ENCODE measurements at places on chromosomes 1 and 21.

DNA sequence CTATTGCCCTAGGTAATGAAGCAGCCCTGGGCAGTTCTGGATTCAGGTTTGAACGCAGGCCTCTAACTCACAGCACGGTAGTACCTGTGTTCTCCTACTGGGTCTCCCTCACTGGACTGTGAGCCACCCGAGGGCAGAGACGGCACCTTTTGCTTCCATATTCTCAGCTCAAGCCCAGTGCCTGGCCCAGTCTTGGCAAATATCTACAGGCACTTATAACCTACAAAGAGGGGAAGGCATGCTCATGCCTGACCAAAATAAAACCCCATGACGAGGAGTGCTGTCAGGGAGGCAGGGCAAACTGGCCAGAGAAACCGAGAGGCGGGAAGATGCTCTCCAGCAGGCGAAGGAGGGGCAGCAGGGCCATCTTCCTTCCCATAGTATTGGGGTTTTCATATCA lies 91.1 kb downstream of the DDX20 start:
- no peak for DNase-seq

DNA sequence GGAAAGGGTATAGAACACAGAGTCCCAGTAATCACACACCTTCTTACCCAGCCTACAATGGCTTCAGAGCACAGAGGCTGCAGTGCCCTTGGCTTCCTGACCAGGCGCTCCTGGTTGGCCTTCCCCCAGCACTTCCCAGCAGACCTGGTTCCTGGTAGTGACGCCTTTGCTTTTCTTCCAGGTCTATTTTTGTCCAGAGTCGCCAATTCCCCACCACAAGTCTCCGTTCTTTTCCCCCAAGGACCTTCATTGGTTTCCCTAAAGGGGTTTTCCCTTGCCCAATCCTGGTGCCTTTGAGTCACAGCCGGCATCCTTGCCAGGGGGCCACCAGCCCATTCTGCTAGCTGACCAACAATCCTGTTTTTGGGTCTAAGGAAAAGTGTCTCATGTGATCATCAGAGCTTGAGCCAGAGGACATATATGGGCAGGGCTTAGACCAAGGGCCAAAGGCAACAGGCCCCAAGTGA lies 84.8 kb downstream of the KCNJ15 start:
- DNase-seq: no peak

GRCh38 chr1:44293761-44294315 lies 61.2 kb downstream of the ERI3 start:
- DNase-seq: no peak

GRCh38 chr1:207393610-207394009 lies 60.5 kb upstream of the CR2 start:
- no peak for DNase-seq

DNA sequence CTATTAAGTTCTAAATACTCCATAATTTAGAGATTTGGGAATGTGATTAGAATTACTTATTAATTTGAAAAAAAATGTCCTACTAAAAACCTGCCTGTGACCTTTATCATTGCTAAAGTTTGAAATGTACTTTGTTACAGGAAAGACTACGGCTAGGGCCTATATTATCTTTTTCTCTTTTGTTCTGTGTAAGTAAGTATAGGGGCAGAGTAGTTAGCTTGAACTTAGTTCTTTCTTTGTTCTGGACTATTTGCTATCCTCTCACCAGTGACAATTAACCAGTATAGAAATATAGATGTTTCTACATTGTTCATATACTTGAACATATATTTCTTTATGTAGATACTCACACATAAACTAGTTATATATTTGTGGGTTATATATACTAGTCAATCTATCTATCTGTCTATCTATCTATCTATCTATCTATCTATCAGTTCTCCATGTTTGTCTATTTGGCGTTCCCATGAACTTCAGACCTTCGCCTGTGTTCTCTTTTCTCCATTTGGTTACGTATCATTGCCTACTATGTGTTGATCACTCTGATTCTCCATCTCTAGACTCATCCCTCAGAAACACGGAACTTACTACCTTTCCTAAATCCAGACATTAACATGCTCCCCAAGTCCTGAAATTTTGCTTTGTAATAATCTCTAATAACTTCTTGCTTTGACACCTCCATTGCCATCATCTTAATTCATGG lies 3.3 kb downstream of the PTPRC start:
- no peak for DNase-seq

- DNase-seq: no peak
These were observed 31.5 kb upstream of the MTF2 start for GRCh38 chr1:93047618-93048017.

GRCh38 chr1:118337346-118337745 lies 152.3 kb upstream of the SPAG17 start:
- no peak for DNase-seq

GRCh38 chr1:27547220-27548116 lies 56.5 kb downstream of the AHDC1 start:
- no peak for DNase-seq

DNA sequence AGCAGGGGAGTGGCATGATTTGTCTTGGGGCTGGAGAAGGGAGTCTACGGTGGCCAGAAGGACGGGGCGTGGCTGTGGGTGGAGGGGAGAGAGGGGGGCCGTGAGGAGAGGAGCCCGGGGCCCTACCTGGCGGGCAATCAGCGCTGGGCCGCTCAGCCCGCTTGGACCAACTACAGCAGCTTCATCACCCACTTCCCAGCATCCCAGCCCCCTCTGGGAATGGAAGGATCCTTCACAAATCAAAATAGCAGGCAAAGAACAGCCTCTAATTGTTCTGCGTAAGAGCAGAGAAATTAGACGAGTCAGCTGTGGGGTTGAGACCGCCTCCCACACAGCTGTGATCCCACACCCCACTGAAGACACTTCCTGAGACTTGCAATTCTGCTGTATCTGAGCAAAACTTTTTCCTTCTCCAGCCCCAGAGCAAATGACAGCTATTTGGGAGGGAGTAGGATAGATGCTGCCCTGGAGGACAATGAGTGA lies 43.5 kb downstream of the OPRD1 start:
- DNase-seq: no peak

DNA sequence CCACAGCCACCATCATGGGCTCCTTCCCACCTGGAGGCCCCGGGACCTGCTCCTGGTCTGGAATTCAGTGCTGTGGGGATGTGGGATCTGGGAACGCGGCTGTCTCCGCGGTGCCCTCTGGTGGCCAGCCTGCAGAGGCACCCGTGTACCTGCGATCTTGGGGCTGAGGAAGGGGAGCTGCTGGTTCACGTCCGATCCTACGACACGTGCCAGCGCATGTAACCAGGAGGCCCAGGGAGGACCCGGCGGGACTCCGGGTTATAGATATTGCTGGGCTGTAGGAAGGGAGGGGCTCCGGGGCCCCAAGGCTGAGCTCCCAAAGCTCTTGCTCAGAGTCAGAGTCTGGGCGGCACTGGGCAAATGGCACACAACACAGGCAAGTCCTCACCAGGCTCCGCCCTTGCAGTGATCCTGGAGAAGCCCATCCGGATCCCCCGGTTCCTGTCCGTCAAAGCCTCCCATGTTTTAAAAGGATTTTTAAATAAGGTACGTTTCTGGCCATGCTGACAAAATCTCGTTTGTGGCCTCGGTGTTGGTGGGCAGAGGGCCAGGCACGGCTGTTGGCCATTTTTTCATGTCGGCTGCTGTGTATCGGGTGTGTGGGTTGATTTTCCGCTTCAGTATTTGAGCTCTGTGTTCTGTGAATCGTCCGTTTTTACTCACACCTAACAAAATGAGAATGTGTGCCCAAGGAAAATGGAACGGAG lies 20.1 kb downstream of the FAAP20 start:
- DNase-seq: no peak

- no peak for DNase-seq
These were observed 418.9 kb downstream of the PRDM2 start for GRCh38 chr1:14118691-14119485.

DNA sequence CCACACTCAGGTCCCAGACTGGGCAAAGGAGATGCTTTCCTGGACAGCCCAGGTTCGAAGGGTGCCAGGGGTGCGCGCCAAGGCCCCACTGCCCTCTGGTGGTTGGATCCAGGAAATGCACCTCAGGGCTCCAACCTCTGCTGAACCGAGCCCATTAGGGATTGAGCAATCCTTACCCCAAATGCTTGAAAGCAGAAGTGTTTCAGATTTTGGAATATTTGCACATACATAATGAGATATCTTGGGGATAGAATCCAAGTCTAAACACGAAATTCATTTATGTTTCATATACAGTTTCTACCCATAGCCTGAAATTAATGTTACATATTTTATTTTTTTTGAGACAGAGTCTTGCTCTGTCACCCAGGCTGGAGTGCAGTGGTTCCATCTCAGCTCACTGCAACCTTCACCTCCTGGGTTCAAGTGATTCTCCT lies 57.4 kb downstream of the SLC9A1 start:
- no peak for DNase-seq

- DNase-seq: no peak
These were observed 7.3 kb downstream of the GNG4 start for GRCh38 chr1:235642011-235642942.

- peak; percentile 22 for DNase-seq
These were observed at the start of gene SSBP3 for GRCh38 chr1:54406339-54407153. Gene SSBP3, minus strand, starts transcription at chr1:54406394.

DNA sequence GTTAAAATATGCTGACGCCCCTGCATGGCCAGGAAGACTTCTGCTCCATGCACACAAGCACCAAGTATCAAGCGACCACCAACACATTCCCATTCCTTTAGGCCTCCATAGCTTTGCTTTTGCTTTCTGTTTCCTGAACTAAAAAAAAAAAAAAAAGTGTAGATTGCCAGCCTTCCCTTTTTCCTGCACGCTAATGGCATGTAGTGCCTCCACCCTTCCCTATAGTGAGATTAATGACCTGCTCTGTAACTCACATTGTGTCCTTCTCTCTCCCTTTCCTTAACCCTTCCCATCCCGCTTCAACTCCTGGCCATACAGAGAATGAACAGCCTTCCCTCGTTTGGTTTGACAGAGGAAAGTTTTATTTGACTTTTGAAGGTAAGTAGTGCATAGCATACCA lies 57.1 kb upstream of the DYNLT5 start:
- peak; percentile 84 for DNase-seq

GRCh38 chr1:19313636-19313959 lies 1.5 kb downstream of the SLC66A1 start:
- no peak for DNase-seq

DNA sequence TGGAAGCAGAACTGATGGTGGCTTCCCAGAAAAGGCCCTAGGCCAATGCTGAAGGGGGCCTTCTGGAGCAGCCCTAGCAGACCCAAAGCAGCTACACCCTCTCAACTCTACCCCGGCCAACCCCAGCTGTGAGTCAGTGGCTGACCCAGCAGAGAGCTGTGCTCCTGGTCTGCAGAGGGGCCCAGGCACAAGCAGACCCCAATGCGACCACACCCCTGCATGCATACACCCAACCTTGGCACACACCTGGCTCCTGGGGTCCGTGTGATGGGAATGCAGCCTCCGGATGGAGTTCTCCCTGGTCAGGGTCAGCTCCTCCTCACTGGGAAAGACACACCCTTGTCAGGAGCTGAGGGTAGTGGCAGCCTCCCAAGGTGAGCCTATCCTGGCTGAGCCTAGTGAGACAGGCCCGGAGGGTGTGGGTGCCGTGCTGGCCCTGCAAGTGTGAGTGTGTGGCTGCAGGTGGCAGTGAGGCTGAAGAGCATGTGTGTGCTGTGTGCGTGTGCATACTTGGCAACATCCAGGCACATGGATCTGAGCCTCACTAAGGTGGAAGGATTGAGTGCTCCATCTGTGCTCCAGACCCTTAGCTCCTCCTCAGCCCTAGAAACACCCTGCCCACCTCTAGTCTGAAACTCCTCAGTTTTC lies 3.9 kb upstream of the ARHGAP30 start:
- no peak for DNase-seq

DNA sequence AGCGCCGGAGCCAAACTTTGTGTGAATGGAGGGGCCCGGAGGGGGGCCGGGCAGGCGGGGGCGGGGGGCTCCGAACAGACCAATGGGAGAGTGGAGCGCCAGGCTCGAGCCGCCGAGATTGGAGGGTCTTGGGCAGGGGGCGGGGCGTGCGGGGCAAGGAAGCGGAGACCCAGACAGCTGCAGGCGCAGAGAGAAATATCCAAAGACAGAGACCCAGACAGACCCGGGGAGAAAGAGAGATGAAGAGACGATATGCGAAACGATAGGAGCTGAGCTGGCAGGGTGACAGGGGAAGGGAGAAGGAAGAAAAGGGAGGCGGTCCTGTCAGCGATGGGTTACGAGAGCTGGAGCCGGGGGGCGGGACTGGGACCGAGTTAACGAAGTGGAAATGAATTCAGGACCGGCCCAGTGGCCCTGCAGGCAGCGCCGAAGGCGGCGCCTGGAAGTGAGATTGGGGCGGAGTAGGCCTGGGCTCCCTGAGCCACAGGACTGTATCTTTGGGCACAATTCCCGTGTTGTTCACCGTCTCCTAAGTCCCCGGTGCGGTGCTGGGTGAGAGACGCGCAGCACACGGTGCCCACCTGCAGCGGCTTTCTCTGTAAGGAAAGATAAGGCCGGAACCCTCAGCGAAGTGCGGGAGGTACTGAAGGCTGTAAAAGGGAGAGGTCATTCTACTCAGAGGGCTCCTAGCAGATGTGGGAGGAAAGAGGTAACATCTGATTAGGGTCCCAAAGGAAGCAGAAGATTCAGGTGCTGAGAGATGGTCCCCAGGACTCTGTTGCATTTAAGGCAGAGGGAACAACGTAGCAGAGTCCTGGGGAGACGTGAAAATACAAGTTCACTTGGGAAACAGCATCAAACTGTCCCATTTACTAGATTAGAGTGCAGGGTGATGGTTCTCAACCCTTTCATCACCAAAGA lies 543 bp upstream of the KCNJ10 start:
- no peak for DNase-seq

DNA sequence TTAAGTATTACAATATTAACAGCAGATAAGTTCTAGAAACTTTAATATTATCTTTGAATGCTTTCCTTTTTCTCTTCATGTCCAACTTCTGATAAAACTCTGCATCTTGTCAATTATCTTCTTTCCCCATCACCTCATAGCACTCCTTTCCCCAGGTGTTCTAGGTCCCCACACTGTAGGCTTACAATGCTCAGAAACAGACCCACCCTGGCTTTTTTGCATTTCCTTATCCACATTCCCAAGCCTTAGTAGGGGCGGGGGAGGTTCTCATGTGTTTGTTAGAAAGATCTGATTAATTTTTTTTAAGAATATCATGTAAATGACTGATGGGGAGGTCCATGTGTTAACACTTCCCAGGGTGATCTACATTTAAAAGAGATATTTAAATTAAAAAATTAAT lies 63.9 kb downstream of the PLPPR4 start:
- DNase-seq: no peak

- no peak for DNase-seq
These were observed 22.6 kb upstream of the ZP4 start for GRCh38 chr1:237913345-237913744.

GRCh38 chr1:165897326-165898303 lies 70.2 kb downstream of the UCK2 start:
- no peak for DNase-seq
